Sciatic nerve (tissue), 2 donors: ENCODE measurements at places on chromosomes 4 and X.

- no peak for DNase-seq
Measured at GRCh38 chr4:172819353-172819752, 349.3 kb upstream of the GALNT7 start.

DNA sequence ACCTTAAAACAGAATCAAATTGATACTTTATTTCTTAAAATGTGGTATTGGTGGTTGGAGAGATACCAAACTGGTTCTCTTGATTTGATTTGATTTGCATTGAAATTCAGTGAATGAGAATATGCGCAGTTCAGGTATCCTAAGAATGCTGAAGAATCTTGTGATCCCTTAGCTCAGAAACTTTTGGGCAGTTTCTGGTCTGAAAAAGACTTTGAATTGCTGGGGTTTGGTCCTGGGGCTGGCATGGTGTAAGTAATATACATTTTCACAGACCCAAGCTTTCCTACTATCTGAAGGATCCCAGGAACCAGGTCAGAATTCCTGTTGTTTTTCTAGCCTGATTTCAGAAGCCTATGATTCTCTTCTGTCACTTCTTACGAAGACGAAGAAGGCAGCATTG is 6.6 kb downstream of the RAB33B start:
- DNase-seq, result no peak

- no peak for DNase-seq
Measured at GRCh38 chr4:166274136-166274761, 401.2 kb downstream of the TLL1 start.

GRCh38 chr4:140808256-140808655 is 52.1 kb upstream of the TBC1D9 start:
- no peak for DNase-seq

DNA sequence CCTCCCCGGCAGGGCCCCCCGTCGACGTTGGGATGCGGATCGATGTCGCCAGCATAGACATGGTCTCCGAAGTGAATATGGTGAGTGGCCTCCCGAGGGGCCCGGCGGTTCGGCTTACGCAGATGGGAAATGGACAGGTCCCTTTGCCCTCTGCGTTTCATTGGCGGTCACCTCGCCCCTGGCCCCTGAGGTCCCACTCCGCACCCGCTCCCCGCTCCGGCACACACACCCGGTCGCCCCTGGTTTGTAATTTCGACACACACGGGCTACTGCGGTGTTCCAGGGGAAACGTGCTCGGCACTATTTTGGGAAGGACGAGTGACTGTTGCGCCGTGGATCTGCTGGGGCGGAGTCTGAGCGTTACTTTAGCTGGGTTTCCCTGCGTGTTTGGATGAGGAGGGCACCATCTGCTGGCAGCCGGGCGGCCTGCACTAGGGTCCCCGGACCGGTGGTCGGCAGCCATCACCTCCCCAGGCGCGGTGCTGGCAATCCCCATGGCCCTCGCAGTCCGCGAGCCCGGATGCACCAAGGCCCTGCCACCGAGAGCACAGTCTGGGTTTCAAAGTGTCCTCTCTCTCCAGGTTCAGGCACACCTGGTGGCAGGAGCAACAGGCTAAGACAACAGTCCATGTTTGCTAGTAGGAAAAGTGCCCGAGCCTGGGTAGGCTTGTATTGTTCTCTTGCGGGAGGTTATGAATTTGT is 1.2 kb downstream of the GABRB1 start:
- peak; percentile 59 for DNase-seq

- DNase-seq, result no peak
Measured at GRCh38 chrX:37662181-37662580, 23.4 kb upstream of the XK start.

DNA sequence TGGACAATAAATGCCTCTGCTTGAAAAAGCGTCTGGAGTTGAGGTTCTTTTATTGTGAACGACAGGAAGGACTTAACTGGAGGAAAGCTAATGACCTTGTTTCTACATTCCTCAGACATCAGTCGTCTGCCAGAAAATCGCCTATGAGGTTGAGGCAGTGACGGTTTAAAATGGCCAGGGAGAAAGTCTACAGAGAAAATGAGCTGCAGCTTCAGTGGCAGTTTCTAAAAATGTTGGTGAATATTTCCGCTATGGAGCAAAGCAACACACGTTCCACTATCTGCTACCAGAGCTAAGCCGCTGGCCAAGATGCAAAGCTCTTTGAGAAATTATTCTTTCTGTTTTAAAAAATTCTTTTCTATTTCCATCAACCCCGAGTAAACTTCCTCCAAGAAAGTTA is 116.9 kb upstream of the GALNT7 start:
- DNase-seq, result no peak

- DNase-seq, result no peak
Measured at GRCh38 chrX:106178826-106179225, 10.7 kb downstream of the PWWP3B start.

GRCh38 chrX:12614266-12614665 is 176.9 kb upstream of the PRPS2 start:
- DNase-seq, result no peak
